ENCODE measurements at places on chromosomes 5 and 9.

GRCh38 chr9:32010322-32010721 lies 374.1 kb upstream of the ACO1 start:
- no peak for DNase-seq

DNA sequence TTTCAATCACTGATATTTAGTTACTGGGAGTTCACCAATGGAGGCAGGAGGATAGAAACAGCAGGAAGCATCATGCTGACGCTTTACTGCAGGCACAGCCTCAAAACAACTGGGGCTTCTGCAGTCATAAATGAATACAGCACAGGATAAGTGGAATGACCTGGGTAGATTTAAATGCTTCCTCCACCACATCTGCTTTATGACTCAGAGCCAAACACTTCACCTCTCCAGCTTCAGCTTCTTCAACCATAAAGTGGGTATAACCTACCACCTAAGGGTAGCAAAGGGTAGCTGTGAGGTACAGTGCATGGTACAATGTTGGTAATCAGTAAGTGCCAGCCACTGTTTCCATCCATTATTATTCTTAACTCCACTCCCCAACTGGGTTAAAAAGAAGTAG lies 28.4 kb downstream of the RASEF start:
- DNase-seq: no peak

DNA sequence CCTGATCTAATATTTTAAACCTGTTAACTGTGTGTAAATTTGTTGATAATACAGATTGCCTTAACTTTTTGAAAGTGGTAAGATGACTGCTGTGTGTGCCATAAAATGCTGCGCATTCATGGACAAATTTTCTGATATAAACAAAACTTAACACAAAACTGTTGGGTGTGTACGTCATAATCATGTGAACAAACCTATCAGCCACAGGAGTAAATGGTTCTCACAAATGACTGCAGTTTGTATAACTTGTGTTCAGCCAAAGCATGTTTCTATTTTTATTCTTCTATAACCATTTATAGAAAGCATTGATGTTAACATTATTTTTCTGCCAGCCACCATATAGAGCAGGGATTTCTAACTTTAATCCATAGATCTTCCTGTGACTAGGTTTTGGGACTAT lies 21.5 kb downstream of the CAMK4 start:
- DNase-seq: no peak

DNA sequence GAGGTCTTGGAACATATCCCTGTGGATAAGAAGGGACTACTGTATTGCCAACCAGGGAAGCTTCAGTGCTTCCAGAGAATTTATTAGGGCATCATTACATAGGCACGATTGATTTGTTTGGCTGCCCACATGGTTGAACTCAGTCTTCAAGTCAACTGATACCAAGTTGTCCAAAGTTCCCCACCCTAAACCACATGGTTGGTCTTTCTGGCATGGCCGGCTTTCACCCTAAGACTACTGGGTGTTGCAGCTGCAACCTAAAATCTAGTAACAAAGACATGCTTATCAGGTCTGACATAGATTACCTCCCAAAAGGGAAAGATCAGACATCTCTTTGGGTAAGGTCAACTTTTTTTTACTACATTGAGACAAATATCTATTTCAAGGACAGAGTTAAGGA lies 37.0 kb downstream of the FAF2 start:
- no peak for DNase-seq

DNA sequence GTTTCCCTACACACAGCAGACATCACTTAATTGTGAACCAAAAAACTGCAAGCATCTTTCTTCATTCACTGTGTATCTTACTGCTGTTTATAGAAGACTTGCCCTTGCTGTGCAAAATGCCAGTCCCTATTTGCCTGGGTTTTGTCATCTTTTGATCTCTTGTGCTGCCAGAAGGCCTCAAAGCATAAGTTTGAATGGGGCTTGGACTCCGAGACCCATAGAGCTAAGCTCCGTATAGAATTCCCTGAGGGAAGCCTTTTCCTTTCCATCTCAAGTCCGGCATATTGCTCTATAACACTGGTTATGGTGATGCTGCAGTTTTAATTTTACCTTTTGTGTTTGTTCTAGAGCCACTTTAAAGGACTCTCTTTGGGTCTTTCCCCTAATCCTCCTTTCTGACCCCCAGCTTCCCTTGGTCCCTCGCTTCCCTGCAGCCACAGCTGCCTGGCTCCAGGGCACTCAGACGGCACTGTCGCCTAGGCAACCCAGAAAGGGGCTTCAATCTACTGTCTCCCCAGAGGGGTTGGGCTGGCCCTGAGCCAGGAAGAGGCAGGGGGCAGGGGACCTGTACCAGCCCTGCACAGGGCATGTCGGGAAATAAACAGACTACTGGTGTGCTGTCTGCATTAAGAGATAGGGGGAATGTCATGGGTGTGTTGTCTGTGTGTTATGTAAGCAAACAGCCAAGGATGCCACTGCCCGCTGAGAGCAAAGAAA lies 73.4 kb upstream of the MELK start:
- no peak for DNase-seq

GRCh38 chr5:154101184-154101583 lies 62.4 kb downstream of the MFAP3 start:
- DNase-seq: no peak

DNA sequence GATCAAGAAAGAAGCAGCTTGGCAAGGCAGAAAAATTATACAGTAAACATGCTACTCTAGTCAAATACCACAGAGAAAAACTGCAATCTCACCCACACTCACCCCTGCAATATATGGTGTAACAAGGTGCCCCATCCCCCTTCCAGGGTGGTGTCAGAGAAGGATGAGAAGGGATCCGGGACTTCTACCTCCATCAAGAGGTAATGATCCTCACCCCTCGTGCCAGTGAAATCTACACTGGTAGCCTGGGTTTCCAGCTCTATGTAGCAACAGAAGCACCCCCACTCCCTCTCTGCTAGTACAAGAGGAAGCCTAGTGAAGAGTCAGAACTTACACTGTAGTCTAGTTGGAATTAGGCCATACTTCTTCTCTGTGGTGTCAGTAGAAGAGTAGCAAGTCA lies 18.9 kb downstream of the SLCO4C1 start:
- DNase-seq: no peak

GRCh38 chr9:112836394-112836793 lies 54.3 kb downstream of the SLC46A2 start:
- no peak for DNase-seq

GRCh38 chr9:106960258-106960657 lies 97.3 kb downstream of the ZNF462 start:
- no peak for DNase-seq

GRCh38 chr5:103258957-103259704 lies 568 bp downstream of the MACIR start:
- DNase-seq: peak; percentile 86

DNA sequence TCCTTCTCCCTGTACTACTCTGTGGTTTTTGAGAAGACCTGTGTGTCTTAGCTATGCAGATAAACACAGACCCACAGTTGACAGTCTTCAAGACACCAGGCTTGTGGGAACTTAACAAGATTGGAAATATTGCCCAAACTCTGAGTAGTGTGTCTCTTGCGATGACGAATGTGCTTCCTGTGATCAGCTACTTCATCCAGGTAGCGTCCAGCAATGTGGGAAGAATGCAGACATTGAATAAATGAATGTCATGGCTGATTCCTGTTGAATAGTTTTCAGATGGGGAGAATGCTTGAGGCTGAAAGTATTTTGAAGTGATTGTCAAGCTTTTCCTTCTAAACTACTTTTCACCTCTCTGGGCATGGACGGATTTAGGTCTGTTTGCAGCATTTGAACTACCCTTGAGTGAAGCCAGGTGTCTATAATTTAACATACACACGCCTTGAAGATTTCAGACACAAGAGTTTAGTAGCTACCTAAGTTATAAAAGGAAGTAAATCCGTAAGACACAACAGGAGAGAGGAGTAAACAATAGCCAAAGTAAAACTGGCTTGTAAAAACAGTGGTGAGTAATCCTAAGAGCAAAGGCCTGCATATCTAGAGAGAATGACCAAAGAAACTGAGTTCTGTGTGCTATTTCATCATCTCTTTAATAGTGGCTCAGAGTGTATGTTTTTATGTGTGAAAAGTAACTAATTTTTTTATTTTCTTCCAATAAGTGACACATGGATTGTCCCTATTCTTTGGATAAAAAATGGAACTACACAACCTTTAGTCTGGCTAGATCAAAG lies 30.0 kb upstream of the ARL14EPL start:
- DNase-seq: no peak

GRCh38 chr9:4689021-4689420 lies 9.7 kb downstream of the CDC37L1 start:
- DNase-seq: no peak

GRCh38 chr5:5473226-5473625 lies 50.7 kb downstream of the ICE1 start:
- DNase-seq: no peak

DNA sequence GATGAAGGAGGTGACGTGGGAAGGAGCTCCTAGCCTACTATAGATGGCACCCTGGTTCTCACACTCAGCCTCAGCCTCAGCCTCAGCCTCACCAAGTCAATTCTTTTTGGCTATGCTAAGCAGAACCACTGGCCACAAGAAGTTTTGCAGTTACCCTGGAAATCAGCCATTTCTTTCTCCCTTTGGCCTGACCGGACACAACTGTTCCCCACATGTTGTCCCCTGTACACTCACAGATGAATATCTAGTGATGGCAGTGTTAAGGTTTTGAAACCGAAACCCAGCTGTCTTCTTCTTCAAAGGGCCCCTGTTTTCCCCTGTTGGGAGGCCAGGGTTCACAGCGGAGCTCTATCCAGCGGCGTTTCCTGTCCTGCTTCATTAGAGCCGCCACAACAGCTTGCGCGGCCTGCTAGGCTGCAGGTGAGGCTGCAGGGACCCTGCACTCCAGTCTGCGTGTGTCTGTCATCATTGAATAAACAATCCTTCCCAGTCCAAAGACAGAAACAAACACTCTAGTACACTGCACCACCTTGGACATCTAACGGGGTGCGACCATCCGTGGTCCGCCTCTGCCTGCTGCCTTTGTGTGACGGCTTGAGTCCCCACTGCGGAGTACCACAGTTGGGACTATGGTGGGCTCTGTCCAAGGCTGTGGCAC lies 250.5 kb downstream of the DENND1A start:
- peak; percentile 63 for DNase-seq

- DNase-seq: peak; percentile 42
Observed at GRCh38 chr9:4117835-4118610, 181.8 kb downstream of the GLIS3 start.

DNA sequence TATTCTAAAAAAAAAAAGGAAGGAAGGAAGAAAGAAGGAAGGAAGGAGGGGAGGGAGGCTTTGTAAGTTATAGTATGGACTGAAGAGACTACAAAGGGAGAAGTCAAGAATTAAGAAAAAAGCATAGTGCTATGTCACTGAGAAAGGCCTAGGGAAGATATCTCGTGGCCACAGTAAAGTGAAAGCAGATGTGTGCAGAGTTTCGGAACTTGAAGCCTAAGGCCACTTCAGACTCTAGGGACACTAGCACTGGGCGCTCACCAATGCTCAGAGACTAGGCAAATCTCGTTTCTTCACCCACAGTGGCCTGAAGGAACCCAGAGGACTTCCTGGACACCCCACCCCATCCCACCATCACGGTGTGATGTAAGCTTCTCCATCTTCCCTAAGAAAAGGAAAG lies 181.4 kb upstream of the TRPM3 start:
- DNase-seq: no peak

DNA sequence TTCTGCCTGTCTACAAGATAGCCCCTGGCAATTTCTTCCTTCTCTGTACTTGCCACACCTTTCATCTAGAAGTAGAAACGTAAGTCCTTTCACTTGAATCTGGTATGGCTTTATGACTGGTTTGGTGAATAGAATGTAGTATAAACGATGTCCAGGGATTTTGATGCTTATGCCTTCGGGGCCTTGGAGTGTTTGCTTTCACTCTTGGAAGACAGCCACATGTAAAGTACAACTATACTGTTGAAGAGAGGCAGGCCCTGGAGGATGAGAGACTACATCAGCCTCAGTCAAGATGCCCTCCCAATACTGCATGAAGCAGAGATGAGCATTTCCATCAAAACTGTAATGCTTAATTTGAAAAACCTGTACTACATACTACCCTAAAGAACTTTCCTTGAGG lies 553.8 kb upstream of the C9orf72 start:
- DNase-seq: no peak

DNA sequence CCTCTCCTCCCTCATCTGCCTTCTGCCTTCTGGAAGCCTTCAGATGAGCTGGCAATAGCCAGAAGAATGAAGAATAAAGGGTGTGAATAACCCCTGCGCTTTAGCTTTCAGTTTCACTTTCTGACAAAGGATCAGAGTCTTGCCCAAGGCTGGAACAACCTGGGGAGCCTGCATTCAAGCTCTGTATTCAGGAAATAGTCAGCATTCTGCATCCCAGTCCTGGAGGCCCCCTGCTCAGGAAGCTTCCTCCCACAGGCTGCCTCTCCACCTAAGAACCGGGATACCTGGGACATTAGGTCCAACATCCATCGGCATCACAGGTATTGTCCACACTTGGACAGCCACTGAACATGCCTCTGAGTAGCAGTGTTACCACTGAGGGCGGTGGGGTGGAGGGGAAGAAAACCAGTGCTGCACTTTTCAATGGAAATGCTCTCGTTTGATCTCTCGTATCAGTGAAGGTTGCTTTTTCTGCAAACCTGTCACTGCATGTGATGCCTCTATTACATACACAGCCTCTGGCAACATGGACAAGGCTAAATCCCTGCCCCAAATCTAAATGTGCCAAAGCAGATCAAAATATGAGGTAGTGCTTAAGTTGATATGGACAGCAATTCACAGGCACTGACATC lies 39.8 kb upstream of the ACO1 start:
- no peak for DNase-seq
